ENCODE measurements at places on chromosomes 2 and 18. TPM values are rescaled to one million over a fixed set of nuclear protein-coding genes. Genes with fewer than 3 reads are reported as not detected.

Gene SCYGR4
- not detected for total RNA-seq

Gene PRSS56
- not detected for total RNA-seq

Gene ANKRD30BL
- not detected for total RNA-seq

Gene BUB1
- total RNA-seq, result 67.8 TPM

Gene SETBP1
- 12.9 TPM for total RNA-seq

Gene CD207
- total RNA-seq, result not detected

Gene UGT1A5
- total RNA-seq, result not detected

Gene ATP6V1B1
- 0.07 TPM for total RNA-seq

Gene MEP1B
- not detected for total RNA-seq

Gene APCDD1
- total RNA-seq, result 0.53 TPM

Gene HOXD13
- not detected for total RNA-seq

Gene CYBRD1
- total RNA-seq, result 43.6 TPM

Gene CYRIA
- total RNA-seq, result 47.6 TPM

Gene TANC1
- 117 TPM for total RNA-seq

Gene ESCO1
- total RNA-seq, result 19.0 TPM

Gene GAREM2
- total RNA-seq, result 1.1 TPM

Gene BOLL
- total RNA-seq, result not detected

Gene FAM124B
- total RNA-seq, result 125 TPM

Gene MPPE1
- total RNA-seq, result 17.6 TPM

Gene ELOA2
- total RNA-seq, result not detected

Gene EMILIN1
- 9.8 TPM for total RNA-seq

Gene COLEC12
- 30.2 TPM for total RNA-seq

Gene TMEM198
- total RNA-seq, result not detected

Gene ZSWIM2
- total RNA-seq, result not detected

Gene KCNE4
- total RNA-seq, result under 0.01 TPM

Gene NCKAP5
- total RNA-seq, result 0.50 TPM

Gene CDKL4
- 0.86 TPM for total RNA-seq

Gene DOK6
- not detected for total RNA-seq

Gene LIMS4
- total RNA-seq, result 11.6 TPM

Gene CROCC2
- total RNA-seq, result not detected

Gene UGT1A4
- not detected for total RNA-seq

Gene GALNT14
- total RNA-seq, result 2.4 TPM
